ENCODE measurements at places on chromosomes 2 and 18.

DNA sequence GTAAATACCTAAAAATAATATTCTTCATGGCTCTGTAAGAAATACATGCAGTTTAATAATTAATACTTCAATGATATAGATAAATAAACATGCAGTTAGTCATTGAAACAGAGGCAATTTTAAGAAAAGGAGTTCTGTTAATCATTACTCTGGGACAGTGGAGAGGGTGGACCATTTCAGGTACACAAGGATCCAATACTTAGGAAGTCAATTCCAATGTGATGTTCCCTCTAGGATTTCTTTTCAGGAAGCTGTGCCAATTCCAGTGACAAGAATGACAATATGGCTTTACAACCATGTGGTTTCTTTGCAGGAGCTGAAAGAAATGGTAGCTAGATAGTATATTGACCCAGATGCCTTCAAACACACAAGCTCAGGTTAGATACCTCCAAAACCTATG lies 175.8 kb upstream of the NETO1 start:
- no peak for DNase-seq

GRCh38 chr2:3972377-3972776 lies 269.0 kb downstream of the DCDC2C start:
- no peak for DNase-seq

GRCh38 chr2:102809291-102810189 lies 47.7 kb downstream of the TMEM182 start:
- DNase-seq = no peak

DNA sequence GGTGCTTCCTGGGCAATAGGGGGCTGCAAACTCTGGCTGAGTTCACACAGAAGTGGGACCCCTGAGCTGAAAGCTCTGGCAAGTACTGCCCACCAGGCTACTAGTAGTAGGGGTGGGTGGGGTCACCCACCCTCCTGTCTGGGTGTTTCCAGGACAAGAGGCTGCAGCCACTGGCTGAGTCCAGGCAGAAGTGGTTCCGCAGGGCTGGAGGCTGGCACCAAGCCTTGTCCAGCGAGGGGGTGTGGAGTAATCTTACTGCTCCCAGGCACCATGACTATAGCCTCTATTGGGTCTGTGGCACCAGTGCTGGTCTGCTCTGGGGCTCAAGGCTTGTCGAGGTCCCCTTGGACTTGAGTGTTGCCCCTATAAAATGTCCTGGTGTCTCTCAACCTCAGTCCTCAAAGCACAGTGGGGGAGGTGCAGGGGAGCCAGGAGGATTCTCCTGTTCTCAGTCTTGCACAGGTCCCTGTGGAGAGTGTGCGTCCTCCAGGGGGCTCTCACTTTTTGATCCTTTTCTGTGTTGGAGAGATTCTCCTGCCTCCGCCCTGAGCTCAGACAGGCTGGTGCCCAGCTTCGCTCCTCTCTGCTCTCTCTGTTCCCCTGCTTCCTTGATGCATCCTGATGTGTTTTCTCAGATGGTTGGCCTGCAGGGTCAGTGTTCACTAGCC lies 48.1 kb downstream of the NUP35 start:
- DNase-seq = no peak

- no peak for DNase-seq
Measured at GRCh38 chr2:160909781-160910242, 250.4 kb upstream of the TANK start.

- DNase-seq = no peak
Measured at GRCh38 chr2:32355976-32356680, 695 bp upstream of the BIRC6 start.

DNA sequence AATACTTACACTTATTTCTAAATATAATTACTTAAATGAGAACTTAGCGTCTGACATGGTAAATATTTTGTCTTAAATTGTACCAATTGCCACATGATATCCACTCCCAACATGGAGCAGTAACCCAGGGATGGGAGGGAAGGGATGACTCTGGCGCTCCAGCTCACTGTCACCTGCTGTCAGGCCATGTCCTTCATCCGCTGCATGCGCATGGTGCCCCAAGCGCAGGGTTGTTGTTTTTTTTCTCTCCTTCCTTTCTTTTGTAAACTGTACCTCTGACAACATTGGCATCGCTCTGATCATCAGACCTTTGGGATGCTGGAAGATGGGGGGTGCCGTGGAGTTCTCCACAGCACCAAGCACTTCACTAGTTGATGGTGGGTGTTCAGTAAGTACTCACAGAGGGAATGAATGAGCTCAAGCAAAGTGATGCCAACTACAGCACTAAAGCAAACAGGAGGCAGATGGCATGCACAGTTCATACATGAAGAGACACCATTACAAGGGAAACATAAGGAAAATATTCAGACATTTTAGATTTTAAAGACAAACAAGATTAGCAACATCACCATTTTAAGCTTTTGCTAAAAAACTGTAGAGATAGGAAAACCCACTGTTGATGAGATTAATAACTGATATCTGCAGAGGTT lies 247.8 kb downstream of the GBX2 start:
- no peak for DNase-seq

GRCh38 chr2:9178110-9178903 lies 28.3 kb upstream of the ASAP2 start:
- no peak for DNase-seq

DNA sequence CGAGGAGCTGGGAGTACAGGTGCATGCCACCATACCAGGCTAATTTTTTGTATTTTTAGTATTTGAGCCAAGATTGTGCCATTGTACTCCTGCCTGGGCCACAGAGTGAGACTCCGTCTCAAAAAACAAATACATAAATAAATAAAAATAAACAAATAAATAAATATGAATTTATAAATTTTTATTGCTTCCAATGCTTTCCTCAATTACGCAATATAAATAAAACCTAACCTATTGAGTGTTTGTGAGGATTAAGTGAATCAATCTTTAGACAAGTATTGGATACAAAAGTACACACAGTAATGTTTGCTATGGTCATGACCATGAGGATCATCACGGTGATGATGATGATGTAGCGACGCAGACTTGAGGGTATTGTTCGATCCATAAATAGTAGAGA lies 257.4 kb downstream of the ASXL3 start:
- no peak for DNase-seq
